ENCODE measurements at places on chromosomes 5 and 9.

DNA sequence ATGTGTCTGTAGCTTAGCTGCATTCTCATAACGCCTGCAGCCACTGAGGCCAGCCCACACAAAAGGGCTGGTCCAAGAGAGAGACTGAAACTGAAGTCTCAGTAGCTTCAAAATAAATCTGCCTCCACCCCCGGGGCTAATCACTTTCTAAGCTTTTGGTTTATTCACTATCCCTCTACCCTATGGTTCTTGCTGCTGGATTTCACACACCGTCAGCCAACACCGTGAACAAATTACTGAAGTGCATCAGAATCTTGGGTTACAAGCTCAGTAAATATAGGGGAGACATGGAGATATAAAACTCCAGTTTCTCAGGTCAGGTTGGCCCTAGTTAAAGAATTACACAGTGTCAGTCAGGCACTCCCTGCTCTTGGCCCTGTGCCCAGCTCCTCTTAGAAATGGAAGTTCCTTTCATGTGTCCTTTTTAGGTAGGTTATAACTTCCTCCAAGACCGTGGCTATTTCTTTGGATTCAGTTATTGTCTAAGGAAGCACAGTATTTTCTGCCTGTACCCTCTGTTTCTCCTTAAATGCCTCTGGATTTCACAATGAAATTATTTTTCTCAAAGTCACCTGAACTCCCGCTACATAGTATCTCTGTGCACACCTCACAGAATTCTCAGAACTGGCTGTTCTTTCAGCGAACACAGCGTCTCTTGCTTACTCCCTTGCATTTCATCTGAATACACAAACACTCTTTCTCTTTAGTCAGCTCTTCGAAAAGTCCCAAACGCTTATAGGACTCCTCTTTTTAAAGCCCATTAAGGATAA, 112.5 kb downstream of the FAM174A start:
- DNase-seq, result no peak

- DNase-seq, result no peak
These were observed 81.0 kb upstream of the TRIO start for GRCh38 chr5:14062178-14062577.

DNA sequence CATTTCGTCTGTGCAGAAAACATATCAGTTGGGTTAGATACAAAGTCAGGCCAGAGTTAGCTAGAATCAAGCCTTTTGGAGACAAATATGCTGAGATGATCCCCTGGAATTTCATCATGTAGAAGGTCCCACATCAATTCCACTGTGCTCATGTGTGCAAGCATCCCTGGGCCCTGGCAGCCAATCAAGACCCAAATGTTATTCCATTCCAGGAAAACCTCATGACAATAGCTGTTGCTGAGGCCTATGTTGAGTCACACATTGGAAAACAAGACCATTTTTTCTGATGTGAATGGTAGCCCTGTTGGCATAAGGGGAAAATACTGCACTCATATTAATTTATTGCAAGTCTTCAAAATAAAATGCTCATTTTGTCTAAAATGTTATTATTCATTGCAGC, 11.5 kb downstream of the SPOCK1 start:
- no peak for DNase-seq

DNA sequence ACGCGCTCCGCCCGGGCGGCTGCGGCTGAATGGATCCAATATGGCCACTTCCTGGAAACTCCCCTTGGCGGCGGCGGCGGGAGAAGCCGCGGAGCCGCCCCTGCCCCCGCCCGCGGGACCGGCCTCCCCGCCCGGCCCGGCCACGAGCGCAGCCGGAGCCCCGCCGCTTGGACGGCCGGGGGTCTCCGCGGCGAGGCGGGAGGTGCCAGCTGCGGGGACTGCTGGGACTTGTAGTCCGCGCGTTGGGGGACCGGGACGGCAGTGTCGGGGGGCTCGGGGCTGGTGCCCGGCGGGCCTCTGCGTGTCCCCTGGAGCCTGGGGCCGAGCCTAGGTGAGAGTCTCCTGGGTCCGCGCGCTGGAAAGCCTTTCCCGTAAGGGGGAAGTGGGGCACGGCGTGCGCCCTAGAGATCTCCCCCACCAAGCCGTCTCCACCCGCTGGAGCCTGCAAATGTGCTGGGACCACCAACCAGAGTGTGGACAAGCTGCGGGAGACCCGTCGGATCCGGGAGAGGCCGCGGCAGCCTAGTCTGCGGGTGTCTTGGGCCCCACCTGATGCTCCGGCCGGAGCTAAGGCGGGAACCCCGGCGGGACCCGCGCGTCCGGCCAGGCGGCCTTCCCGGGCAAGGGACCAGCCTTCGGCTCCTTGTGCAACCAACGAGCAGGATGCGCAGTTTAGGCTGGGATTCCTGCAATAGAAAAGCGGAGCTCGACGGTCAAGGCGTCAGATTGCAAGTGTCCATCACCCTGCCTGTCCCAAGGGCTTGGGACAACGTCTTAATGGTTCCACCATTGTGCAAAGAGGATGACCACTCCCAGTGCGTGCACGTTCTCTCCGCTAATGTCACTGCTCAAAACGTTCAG, at the start of gene SEPTIN8:
TSS of gene SEPTIN8 (minus strand) at position 31 of the 861 bp plus-strand sequence. CDS start 102 bp downstream, outside the sequence.
- peak; percentile 56 for DNase-seq

GRCh38 chr9:37433867-37434371, 11.4 kb downstream of the GRHPR start:
- DNase-seq, result no peak

GRCh38 chr5:151810449-151810848, 38.7 kb downstream of the G3BP1 start:
- DNase-seq, result no peak

- no peak for DNase-seq
These were observed 158.9 kb downstream of the HINT1 start for GRCh38 chr5:131005963-131006684.

DNA sequence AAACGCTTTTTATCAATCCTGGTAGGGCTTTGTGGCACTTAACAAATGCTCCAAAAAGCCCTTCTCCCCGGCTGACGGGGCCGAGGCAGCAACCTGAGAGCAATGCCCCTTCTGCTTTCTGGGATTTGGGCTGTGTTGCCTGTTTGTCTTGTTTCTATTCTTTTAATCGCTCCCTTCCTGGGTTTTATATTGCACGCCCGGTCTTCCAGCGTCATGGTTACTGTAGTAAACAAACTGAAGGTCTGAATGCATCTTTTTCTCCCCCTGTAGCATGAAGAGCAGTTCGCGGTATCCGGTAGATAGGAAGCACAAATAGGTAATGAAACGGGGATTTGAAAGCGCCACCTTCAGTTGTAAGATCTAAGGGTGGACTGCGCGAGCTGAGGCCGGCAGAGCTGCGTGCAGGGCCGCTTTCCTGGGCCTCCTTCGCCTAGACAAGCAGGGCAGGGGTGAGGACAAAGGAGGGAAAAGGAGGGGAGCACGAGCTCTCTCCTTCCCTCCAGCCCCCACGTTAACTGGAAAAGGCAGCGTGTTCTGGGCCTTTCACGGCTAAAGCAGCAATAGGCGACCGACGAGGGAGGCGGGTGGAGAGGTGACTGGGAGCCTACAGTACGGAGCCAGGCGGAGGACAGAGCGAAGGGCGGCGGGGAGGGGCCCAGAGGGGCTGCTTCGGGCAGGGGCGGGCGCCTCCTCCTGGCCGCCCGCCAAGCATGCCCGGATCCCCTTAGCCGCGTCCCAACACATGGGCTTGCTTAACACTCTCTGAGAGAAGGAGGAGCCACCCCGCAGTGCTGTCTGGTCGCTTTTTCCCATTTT, 49.3 kb upstream of the ZNF366 start:
- DNase-seq, result peak; percentile 44

DNA sequence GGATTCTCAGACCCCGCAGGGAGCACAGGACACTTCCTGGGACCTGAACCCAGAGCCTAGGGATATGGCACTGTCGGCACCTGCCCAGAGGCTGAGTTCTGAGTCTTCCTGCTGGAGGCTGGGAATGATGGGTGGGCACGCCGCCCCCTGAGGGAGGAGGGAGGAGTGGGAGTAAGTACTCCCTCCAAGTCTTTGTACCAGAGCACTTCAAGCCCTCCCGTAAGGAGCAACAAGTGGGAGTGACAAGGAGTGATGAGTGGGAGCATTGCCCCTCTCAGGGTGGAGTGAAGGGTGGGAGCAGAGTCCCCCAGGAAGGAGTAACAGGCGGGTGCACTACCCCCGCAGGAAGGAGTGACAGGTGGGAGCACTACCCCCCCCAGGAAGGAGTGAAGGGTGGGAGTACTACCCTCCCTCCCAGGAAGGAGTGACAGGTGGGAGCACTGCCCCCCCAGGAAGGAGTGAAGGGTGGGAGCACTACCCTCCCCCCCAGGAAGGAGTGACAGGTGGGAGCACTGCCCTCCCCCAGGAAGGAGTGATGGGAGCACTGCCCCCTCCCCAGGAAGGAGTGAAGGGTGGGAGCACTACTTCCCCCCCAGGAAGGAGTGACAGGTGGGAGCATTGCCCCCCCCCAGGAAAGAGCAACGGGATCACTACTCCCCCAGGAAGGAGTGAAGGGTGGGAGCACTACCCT, 100.1 kb downstream of the CACNA1B start:
- no peak for DNase-seq

DNA sequence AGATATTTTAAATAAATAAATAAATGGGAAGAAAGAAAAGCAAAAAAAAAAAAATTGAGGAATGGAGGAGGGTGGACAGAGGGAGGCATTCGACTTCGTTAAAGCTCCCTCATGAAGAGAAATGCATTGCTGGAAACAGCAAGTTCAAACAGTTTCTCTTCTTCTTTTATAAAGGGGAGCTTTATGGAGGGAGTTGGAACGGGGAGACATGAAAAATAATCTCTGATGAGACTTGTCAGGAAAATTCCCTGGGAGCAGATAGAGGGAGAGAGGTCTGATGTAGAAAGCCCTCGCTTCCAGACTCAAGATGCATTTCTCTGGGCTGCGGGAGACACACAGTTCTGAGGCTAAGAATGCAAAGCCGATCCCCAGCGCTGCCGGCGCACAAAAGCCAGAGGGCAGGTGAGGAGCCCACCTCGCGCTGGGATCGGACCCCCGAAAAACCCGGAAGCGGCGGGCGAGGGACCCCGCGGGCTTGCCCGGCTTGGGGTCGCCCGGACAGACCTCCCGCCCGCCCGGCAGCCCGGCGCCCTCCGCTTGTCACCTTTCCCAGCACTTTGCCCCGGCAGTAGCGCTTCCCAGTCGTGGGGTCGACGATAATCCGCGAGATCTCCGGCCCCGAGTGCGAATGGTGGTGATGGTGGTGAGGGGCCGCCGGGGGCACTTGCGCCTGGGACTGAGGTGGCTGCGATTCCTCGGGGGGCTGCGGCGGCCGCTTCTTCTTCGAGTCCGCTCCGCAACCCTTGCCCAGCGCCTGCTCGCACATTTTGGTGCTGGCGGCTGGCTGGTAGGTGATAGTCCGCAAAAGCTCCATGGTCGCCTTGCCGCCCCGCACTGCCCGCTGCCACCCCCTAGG, 512 bp downstream of the PLK2 start:
- DNase-seq, result peak; percentile 34

DNA sequence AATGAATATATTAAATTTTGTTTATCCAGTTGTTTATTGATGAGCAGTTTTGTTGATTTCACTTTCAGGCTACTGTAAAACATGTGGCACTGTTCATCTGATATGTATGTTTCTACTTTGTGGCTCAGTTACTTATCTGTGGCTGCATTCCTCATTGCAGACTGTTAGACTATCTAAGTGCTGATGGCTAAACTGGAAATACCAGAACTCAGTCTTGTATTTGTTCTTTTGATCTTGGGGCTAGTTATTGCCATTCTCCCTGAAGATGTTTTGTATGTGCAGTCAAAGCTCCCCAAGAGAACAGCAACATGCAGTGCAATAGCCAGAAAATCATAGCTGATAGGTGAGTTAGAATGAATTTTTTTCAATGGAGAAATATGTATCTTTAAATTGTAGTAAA, 162.2 kb downstream of the GADD45G start:
- DNase-seq, result no peak

DNA sequence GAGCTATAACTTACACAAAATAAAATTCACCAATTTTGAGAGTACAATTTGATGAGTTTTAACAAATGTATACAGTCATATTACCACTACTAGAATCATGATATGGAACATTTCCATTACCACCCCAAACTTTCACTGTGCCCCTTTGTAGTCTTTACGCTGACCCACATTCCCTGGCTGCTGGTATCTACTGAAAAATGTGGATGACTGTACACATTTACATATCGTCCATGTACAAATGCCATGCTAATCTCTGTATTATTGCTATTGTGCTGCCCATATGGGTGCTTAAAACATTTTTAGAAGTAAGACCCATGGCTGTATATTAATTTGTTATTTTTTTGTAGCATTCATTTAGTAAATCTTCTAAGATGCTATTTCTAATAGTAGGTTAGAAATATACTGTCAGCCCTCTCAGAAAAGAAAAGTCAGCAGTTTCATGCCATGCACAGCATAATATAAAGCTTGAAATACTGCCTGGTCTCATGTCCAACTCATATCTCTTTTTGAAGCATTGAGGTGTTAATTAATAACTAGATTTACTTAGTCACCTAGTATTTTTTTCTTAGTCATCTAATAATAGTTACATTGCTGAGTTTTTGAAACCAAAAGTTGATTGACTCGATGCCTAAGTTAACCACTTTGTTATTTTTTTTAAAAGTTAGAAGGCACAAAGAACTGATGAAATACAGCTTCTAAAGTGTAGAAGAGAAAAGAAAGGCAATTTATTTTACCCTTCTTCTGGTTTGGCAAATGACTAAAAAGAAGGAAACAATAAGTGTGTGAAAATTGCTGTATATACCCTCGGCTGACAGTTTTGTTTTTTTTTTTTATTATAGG, 188.3 kb upstream of the MEF2C start:
- no peak for DNase-seq

DNA sequence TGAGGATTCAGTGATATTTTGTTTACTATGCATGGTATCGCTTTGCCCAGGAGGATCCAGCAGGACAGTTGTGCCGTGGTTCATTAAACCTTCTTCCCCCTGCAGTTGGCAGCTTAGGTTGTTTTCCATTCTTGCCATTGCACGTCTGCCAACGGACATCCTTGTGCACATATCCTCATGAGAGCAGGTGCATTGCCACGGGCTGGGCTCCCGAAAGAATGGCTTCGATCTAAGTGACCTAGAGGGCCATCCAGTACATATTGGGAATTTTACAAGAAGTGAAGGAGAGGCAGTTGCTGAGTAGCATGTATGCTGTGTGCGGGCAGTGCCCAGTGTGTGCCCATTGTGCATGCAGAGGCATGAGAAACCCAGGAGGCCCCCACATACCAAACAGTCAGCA, 22.1 kb downstream of the HRH2 start:
- no peak for DNase-seq

Measured in NCI-H146 (cell line).